ENCODE measurements at places on chromosomes 12 and 14. TPM values are rescaled to one million over a fixed set of nuclear protein-coding genes. Genes with fewer than 3 reads are reported as not detected.

SLC5A8 gene
- total RNA-seq: not detected

DDN gene
- under 0.01 TPM for total RNA-seq

KRT74 gene
- total RNA-seq: not detected

EXOC3L4 gene
- total RNA-seq: not detected

ACSM4 gene
- not detected for total RNA-seq

DLGAP5 gene
- total RNA-seq: 33.8 TPM

LIN7A gene
- total RNA-seq: 6.3 TPM

CABP1 gene
- 0.37 TPM for total RNA-seq

TDP1 gene
- 23.9 TPM for total RNA-seq

PGF gene
- total RNA-seq: 6.3 TPM

RFLNA gene
- not detected for total RNA-seq

PTCSC3 gene
- not detected for total RNA-seq

TSPAN11 gene
- total RNA-seq: 0.20 TPM

BICD1 gene
- total RNA-seq: 14.7 TPM

MSI1 gene
- total RNA-seq: not detected

NKX2-1 gene
- not detected for total RNA-seq

PLEKHG7 gene
- total RNA-seq: not detected

CNPY2 gene
- total RNA-seq: 58.8 TPM

TGFB3 gene
- total RNA-seq: 5.9 TPM

CCDC196 gene
- total RNA-seq: not detected

OVCH1 gene
- total RNA-seq: 0.98 TPM

BMP4 gene
- total RNA-seq: 0.39 TPM

PLEKHD1 gene
- total RNA-seq: not detected

NANOG gene
- not detected for total RNA-seq

MMP17 gene
- total RNA-seq: 11.0 TPM

NOVA1 gene
- 36.4 TPM for total RNA-seq

HOXC9 gene
- total RNA-seq: 2.9 TPM

ARHGEF40 gene
- total RNA-seq: 27.9 TPM

CLEC2A gene
- total RNA-seq: not detected
